ENCODE measurements at places on chromosomes 16 and 17. TPM values are rescaled to one million over a fixed set of nuclear protein-coding genes. Genes with fewer than 3 reads are reported as not detected.
A peak's percentile ranks its signal among the peaks of the same experiment; 100 is the strongest.

GRCh38 chr17:1174263-1174880 lies 5.4 kb downstream of the ABR start:
- no peak overlapping the region for H3K4me3 ChIP-seq
- no peaks in the 10 kb centered on the region for H3K36me3 ChIP-seq
- peak overlapping the region; percentile 24 for H3K27ac ChIP-seq
- peaks cover 33% of the 10 kb centered on the region for H3K4me1 ChIP-seq
- no peak for DNase-seq

- no peaks in the 10 kb centered on the region for H3K27me3 ChIP-seq
- no peaks in the 10 kb centered on the region for H3K4me1 ChIP-seq
- H3K27ac ChIP-seq = no peak overlapping the region
- no peak for DNase-seq
- no peak overlapping the region for H3K4me3 ChIP-seq
- no peaks in the 10 kb centered on the region for H3K36me3 ChIP-seq
Measured at GRCh38 chr16:86894925-86895324, 316.6 kb downstream of the FOXL1 start.

DNA sequence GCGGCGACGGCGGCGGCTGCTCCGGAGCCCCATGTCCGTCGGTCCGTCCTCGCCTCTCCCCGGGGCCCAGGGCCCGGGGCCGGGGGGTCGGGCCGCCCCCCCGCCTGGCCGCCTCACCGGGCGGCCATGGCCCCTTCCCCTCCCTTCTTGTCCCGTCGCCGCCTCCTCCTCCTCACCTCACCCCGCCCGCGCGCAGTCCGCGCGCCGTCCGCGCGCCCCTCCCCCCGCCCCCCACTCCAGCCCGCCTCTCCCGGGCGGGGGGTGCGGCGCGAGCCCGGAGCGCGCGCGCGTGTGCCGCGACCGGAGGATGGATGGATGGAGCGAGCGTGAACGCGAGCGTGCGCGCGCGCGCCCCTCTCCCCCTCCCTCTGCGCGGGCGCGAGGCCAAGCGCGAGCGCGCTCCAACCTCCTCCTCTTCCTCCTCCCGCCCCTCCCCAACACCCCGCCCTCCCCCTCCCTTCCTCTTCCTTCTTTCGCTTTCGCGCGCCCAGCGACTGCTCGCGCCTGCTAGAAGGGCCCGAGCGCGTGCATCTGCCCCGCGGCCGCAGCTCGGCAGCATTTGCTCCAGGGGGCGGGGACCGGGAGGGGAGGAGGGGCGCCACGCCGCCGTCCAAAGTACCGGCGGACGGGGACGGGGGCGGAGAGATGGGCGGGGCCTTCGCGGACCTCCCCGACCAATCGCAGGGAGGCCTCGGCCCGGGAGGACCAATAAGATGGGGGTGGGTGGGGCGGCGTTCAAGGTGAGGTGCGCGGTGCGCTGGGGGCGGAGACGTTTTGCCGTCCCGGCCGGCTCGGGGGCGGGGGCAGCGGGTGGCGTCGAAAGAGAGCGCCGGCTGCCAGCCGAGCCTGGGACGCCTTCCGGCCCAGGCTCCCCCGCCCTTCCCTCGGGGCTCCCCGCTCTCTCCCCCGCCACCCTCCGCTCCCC lies at the start of gene ATXN7L3:
Gene ATXN7L3 (minus strand): TSS at position 332 of the 925 bp plus-strand sequence. CDS start 1,814 bp downstream, outside the sequence.
- peaks cover 5% of the 10 kb centered on the region for H3K36me3 ChIP-seq
- peak within 1 kb of the TSS; percentile 96 for H3K27ac ChIP-seq
- DNase-seq = peak; percentile 100
- no peaks in the 10 kb centered on the region for H3K27me3 ChIP-seq
- H3K4me3 ChIP-seq = peak within 1 kb of the TSS; percentile 79

The KRT27 gene
- not detected for total RNA-seq
